ENCODE measurements at places on chromosomes 4 and X.

GRCh38 chr4:1164040-1164439, 8.3 kb downstream of the SPON2 start:
- DNase-seq, result no peak

- DNase-seq, result no peak
Measured at GRCh38 chrX:69319376-69319775, 154.1 kb upstream of the PJA1 start.

GRCh38 chr4:18110099-18110498, 88.5 kb upstream of the LCORL start:
- DNase-seq, result no peak

DNA sequence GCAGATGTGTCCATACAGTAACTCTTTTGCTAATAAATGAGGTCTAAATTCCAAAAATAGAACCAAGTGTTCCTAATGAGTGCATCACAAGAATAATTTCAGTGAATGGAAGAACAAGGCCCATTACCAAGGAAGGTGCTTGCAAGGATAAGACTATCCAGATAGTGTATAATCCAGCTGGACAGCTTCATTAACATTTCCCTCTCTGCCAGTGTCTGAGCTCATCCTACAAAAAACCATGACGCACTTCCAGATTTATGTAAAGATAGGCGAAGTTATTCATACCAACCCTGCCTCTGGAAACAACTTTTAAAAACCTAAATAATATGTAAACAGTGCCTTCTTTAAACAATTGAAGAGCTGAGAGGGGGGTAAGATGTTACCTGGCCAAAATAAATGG, 177.9 kb upstream of the STK26 start:
- no peak for DNase-seq

- DNase-seq, result no peak
Measured at GRCh38 chrX:154142386-154142785, 1.7 kb upstream of the OPN1LW start.

DNA sequence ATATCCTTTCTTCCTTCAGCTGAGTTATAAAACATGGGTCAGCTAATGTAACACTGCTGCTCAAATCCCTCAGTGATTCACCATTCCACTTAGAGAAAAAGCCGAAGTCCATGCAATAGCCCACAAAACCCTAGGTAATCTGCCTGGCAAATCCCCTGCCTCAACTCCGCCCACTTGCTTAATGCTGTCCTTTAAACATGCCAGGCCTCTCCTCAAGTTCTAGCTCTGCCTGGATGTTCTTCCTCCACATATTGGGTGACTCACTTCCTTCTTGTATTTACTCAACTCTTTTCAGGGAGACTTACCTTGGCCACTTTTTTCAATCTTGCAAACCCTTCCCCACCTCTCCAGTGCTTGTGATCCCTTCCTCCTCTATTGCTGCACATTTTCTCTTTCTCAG, 89.8 kb downstream of the EMCN start:
- DNase-seq, result peak; percentile 25

- DNase-seq, result no peak
Measured at GRCh38 chr4:166400270-166400894, 527.3 kb downstream of the TLL1 start.

All from fibroblast of gingiva (primary cell).